Naive thymus-derived CD4-positive, alpha-beta T cell (primary cell): ENCODE measurements at places on chromosomes 11 and 22. TPM values are rescaled to one million over a fixed set of nuclear protein-coding genes. Genes with fewer than 3 reads are reported as not detected.

The PIH1D2 gene
- 0.38 TPM for total RNA-seq

The MMP27 gene
- not detected for total RNA-seq

The PARVA gene
- total RNA-seq, result 0.81 TPM

The APOC3 gene
- total RNA-seq, result not detected

The NRGN gene
- total RNA-seq, result 48.7 TPM

The SLC6A5 gene
- not detected for total RNA-seq

The OR5M11 gene
- not detected in 2 replicates for total RNA-seq

The SCGB2A2 gene
- not detected for total RNA-seq

The SLC25A45 gene
- 24.8 TPM for total RNA-seq

DNA sequence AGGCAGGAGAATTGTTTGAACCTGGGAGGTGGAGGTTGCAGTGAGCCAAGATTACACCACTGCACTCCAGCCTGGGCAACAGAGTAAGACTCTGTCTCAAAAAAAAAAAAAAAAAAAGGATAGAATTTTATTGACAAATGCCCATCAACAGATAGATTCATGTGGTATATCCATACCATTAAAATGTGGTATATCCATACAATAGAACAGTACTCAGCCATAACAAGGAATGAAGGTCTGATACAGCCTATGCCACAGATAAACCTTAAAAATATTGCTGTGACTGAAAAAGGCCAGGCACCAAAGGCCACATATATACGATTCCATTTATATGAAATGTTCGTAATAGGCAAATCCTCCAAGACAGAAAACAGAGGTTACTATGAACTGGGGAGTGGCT lies 45.3 kb upstream of the PPP2R1B start:
- no peak for DNase-seq

GRCh38 chr11:11078344-11079086 lies 220.7 kb upstream of the ZBED5 start:
- no peak for DNase-seq

- no peak for DNase-seq
Observed at GRCh38 chr22:44067901-44068300, 43.8 kb downstream of the PARVB start.

DNA sequence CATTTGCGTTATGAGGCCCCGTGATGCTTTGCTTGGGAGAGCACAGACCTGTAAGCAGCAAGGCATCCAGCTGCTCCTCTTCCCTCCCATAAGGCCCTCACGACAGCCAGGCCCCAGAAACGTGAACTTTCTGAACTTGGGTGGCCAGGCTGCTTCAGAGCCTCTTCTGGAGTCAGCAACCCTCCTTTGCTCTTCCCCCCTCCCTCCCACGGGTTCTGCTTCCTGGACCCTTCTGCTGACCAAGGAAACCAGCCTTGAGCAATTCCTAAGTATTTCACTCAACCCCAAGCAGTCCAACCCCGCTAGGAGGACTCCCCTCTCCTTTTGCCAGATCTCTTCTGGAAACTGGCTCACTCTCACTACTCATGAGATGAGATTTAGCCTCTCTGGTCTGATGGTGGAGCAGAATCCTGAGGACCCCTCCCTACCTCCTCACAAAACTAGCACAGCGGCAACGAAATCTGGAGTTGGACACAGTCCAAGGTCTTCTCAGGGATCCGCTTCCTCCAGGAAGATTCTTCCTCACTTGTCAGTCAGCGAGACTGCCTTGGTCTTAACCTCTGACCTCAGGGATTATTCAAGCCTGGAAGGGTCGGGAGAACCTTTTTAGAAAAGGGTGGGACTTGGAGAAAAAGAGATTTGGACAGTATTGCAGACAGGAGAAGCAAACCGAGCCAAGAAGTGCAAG lies 86.2 kb downstream of the UBASH3B start:
- no peak for DNase-seq

DNA sequence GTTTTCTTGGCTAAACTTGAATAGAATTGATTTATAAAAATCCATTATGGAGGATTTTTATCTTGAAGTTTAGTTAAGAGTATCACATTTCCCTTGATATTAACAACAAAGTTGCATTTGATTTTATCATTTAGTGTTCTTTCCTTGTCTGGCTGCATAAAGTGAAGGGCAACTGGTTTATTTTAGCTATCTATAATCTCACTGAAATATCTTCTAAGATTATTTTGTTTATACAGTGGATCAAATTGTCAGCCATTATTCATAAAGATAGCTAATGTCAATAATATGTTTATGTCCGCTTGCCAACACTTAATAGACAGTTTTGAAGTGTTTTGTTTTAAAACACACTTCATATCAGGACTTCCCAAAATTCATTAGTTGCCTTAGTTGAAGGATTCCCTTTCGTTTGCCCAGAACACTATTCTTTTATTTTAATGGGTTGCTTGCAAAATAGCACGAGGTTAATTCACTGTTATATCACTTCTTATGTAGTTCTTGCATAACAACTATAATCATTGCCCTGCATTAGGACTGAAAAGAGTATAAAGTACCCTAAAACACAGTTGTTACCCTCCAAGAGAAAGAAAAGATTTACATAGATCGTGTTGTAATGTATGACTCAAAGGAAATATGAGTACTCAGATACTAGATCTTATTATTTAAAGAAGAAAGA lies 73.0 kb downstream of the MSANTD4 start:
- no peak for DNase-seq

- no peak for DNase-seq
Observed at GRCh38 chr11:32081129-32081641, 9.7 kb upstream of the RCN1 start.

DNA sequence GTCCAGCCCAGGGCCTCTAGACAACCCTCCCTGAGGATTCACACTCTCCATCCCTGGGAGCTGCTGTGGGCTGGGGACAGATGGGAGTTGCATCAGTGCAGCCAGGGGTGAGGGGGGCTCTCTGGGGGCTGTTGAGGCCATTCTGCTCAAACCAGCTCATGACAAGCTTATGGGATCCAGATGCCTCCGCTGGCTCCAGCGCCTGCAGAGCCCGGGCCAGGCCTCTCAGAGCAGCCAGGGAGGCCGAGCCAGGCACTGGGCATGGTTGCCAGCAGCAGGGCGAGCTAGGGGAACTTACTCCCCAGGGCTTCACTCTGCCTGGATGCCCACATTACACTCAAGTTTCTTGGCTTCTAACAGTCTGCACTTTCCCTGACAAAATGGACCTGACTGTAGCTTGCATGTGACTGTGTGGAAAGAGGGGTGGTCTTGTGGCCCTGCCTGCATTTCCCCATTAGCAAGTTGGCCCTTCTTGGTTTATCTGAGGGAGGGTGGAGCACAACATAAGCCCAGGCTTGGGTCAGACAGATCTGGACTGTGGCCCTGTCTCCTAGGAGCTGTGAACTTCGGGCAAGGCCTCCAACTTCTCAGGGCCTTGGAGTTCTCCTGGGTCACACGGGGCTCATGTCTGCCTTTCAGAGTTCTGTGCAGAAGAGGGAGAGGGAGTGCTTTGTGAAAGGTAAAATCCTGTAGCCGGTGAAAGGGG lies 34.5 kb upstream of the CYB5R3 start:
- no peak for DNase-seq

DNA sequence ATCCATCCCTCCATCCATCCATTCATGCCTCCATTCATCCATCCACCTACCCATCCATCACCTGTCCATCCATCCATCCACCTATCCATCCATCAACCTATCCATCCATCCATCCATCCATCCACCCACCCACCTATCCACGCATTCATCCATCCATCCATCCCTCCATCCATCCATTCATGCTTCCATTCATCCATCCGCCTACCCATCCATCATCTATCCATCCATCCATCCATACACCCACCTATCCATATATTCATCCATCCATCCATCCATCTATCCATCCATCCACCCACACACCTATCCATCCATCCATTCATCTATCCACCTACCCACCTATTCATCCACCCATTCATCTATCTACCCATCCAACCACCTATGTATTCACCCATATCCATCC lies 13.8 kb downstream of the PARVG start:
- DNase-seq, result no peak

DNA sequence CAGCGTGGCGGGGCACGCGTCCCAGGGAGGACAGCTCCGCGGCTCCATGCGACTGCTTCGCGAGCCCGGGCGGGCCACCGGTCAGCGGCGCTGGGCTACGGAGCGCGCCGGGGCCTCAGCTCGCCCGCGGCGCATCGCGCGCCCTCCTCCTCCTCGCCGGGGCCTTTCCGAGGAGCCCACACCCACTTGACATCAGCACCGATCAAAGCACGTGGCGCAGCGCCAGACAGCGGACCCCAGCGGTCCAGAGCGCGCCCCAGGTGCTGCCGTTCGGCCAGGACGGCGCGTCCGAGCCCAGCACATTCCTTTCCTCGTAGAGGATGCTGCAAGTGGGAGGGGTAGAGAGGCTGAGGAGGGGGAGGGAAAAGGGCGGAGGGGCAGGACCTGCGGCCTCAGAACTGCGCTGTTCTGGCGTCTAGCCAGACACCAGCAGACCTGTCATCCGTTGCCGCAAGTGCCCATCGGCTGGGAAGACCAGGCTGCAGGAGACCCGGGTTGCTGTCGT lies 88.6 kb downstream of the PLEKHA7 start:
- DNase-seq, result no peak

DNA sequence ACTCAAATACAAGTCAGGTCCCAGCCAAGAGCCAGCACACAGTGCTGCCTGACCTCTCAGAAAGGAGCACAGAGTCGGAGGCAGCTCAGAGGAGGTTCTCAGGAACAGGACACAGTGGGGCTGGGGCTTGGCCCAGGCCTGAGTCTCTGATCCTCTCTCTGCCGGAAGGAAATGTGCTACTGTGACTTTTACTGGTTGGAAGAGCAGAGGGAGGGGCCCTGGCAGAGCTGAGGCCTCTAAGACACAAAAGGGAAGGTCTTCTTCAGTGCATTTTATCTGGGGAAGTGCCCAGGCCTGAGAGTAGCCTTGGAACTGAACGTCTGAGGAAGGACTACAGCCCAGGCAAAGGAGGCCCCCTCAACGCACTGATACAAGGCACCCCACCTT lies 16.2 kb upstream of the CASTOR1 start:
- peak; percentile 59 for DNase-seq

- no peak for DNase-seq
Observed at GRCh38 chr11:122081073-122081472, 34.9 kb downstream of the BLID start.

DNA sequence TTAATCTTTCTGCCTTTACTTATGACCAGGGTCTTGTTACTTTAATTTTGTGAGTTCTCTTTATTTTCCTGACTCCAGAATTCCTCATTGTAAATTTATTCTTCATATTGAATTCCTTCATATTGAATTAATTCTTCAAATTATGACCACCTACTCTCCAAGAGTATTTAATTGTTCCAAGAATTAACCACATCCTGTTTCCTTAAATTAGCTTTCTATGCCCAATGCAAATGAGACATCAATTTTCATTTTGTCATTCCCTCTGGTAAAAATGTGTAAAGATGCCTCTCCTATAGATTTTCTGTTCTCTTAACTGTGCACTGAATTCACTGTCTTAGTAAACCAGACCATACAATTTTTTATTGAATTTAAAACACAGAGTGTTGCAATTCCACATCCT lies 211.2 kb upstream of the GRIA4 start:
- DNase-seq, result no peak

DNA sequence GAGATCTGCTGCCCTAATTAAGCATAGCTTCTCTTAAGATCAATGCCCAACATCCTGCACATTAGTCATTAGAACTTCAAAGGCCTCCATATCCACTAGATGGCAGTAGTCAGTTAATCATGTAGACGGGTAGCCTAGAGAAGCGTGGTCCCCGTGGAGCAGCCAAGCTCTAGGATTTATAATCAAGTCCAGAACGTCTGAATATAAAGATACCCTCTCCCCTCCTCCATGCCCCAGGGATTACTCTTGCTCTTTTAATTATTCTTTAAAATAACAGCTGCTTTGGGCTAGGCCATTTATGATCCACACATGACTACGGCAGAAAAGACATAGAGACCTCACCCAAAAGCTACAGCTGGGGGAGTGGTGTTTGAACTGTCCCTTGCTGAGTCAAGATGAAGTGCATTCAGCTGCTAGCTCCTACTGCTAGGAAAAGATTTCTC lies 327.6 kb upstream of the PLET1 start:
- DNase-seq, result peak; percentile 37

DNA sequence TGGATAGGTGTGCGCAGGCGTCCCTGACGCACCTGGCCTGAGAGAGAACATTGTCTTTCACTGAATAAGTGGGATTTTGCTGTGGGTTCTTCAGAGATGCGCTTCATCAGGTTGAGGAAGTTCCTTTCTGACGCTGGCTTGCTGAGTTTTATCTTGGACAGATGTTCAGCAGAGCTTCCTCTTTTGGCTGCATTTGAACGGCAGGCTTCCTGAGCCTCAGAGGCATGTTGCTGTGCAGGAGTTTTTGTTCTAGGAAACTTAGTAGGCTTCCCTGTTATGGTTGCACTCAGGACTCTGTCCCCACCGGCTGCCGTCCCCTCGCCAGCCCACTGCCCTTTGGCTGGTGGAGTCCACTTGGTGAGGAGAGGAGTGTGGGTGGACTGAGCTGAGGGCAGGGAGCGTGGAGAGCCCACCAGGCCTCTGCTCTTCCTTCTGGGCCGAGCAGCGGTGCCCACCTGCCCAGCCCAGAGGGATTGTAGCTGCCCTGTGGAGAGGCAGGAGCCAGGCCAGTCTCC lies 17.2 kb downstream of the FRMD8 start:
- no peak for DNase-seq

GRCh38 chr11:64340671-64341335 lies 799 bp downstream of the CCDC88B start:
- DNase-seq, result peak; percentile 53

DNA sequence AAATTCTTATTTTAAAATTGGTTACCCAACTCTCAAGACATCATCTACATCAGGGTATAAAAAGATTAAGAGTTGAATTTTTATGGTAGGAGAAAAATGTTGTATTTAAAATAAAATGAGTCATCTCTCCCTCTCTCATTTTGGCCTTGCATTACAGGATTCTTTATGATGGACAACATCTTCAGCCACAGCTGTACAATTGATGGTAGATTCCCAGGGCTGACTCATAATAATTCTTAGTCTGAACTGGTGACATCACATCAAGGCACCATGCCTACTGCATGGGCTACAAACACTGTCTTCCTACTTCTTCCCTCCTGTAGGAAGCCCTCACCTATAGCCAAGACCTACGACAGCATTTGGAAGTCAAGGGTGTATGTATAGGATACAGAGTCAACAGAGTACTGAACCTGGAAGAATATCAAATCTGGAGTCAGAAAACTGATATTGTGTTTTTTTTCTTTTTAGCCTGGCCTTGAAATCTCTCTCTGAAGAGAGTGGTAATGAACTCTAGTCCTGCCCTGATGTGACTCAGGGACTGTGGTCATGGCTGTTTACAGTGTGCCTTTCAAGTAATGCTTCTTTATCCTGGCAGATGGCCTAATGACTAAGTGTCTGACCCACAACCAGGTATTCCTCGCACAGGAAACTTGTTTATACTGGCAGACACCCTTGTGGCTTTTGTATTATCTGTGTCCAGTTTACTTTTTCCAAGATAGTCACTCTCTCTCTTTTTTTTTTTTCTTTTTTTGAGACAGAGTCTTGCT lies 32.5 kb downstream of the MRGPRX2 start:
- DNase-seq, result no peak
